ENCODE measurements at places on chromosomes 12 and 14.
A peak's percentile ranks its signal among the peaks of the same experiment; 100 is the strongest.

GRCh38 chr12:113469224-113469948 lies 2.3 kb downstream of the LHX5 start:
- DNase-seq = no peak

DNA sequence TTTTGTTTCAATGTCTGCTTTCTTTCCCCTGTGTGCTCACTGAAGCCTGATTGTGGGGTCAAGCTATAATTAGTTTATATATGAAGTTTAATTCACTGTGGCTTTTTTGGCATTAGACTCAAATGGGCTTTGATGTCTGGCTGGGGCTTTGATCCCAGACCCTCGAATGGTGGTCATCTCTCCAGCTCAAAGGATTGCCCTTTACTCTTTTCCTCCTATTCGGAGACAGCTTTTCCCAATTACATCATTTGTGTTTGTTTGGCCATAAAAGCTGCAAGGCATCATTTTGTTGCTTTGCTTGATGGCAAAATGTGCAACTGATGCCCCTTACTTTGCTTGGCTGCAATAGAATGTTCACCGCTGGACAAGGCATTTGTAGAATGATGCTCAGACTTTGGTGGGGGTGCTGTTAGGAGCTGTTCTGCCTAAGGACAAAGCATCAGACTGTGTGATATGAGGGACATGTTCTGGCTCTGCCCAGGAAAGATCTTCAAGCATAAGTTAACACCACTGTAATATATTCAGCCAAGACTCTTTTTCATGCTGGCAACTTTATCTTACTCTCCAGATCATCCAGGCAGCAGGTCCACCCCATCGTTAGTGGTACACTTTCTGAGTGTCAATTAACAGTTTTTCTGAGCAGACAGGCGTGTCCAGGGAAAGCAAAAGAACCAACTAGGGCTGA lies 3.2 kb upstream of the DACT1 start:
- DNase-seq = no peak

GRCh38 chr14:101191721-101192660 lies 288.5 kb upstream of the RTL1 start:
- no peak for DNase-seq

DNA sequence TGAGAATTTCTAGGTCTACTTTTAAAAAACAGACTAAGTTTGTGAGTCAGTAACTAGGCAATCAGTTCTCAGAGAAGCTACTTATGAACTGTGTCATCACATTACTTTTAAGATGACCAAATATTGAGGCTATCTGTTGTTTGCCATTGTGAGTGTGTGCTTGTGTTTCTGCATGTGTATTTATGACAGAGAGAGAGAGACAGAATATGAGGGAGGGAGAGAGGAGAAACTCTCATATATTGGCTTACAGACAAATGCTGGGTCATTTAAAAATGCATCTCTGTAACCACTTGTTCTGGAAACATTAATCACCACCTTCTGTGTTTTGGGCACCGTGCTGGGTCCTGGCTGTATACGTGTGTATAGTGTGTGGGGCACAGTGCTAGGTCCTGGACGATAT lies 161.5 kb upstream of the FRMD6 start:
- no peak for DNase-seq

DNA sequence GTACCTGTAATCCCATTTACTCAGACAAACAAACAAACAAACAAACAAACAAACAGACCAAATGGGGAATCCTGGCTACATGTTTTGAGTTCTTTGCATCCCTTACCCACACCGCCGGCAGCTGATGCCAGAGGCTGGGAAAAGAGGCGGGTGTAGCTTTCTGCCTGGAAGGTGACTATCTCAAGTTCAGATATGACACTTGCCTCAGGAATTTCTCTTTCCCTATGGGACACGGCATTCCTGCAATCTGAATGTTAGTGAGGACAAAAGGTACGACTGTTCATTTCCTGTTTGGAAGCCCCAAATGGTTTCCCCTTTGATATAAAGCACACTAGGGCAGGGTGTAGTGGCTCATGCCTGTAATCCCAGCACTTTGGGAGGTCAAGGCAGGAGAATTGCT lies 2.9 kb downstream of the MYL2 start:
- no peak for DNase-seq

DNA sequence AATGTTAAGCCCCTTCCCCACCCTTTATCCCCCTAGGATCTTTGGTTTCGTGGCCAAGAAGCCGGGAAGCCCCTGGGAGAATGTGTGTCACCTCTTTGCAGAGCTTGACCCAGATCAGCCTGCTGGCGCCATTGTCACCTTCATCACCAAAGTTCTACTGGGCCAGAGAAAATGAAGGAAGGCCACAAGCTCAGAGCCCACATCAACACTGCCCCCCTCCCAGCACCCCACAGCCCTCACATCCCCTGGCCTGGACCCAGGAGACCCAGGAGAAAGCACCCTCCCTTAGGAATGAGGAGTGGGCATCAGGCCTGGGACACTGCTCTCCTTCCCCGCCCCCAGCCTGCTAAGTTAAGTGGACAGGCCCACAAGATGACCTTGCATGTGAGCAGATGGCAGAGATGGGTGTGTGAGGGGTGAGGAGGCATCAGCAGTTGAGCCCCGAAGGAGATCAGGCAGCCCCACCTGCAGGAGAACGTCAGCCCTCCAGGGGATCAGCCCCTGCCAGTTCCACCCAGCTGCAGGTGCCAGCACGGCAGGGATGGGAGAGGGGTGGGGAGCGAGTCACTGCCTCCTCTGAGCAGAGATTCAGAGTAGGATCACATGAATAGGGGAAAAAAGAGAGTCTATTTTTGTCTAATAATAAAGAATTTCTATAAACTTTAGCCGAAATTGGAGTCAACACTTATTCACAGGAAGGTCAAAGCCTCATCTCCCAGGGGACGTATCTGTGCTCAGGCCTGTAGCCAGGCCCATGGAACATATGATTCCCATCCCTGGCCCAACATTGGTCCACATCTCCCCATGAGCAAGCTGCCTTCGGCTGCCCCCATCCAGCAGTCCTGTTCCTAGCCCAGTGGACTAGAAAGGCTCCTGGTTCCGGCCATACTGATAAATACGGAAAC lies 14.1 kb downstream of the TNS2 start:
- DNase-seq = no peak

DNA sequence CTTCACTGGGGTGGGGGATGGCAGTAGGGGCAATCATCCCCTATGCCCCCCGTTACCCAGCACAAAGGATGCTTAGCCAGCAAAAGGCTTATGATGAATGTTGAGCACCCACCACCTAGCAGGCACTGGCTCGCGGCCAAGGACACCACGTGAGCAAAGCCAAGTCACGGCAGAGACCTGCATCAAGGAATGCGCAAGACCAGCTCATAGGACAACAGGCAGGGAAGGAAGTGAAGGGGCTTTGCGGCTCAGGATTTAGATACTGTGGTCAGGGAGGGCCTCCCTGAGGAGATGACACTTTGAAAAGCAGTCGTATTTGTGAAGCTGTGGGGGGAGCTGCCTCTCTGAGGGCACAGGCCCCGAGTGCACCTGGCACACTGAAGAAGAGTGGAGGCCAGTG lies 32.8 kb downstream of the SH2B3 start:
- DNase-seq = peak; percentile 44

GRCh38 chr12:110431957-110432587 lies 18.1 kb downstream of the ARPC3 start:
- DNase-seq = no peak

DNA sequence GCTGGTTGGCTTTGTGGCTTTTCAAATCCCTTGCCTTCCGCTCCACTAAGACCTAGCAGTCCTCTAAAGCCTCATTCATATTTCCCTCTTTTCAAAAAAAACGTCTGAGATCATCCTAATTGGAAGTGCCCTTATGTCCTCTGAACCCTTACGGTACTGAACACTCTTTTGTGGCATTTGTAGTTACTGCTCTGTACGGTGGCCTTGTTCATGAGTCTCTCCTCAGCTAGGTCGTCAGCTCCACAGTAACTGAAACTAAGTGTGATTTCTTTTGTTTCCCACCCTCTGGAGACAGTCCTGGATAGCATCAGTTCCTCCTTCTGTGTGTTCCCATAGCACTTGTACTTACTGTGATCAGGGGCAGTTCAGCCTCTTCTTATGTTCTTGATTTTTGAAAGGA lies 49.7 kb downstream of the DAAM1 start:
- DNase-seq = no peak

DNA sequence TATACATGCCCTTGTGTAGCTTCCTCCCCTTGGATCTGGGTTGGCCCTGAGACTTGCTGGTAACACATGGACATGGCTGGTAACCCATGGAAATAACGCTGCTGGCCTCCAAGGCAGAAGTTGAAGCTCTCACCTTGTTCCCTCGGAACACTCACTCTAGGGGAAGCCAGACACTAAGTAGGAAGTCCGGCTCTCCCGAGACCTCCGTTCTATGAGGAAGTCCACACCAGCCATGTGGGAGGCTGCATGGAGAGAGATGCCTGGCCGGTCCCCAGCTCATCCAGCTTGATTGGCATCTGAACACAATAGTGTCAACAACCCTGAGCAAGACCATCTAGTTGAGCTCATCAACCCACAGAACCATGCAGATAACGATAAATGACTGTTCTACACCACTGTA lies 39.7 kb upstream of the VRK1 start:
- no peak for DNase-seq

DNA sequence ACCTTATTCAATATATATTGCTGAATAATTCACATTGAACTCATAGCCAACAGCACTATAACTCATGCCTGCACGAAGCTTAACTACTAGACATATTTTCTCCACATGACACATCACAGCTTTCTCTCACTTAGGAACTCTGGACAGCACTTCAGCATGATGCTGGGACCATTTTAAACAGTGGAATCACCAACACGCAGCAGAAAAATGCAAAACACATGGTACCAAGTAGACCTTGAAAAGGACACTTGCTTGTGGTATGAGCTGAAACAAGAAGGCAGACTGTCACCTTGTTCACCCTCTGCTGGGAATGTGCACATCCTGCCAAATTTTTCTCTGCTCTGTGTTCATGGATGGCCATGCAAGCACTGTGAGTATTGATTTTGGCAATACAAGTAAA lies 34.8 kb upstream of the CD9 start:
- no peak for DNase-seq

- DNase-seq = no peak
Measured at GRCh38 chr12:18810537-18811253, 72.8 kb downstream of the CAPZA3 start.

DNA sequence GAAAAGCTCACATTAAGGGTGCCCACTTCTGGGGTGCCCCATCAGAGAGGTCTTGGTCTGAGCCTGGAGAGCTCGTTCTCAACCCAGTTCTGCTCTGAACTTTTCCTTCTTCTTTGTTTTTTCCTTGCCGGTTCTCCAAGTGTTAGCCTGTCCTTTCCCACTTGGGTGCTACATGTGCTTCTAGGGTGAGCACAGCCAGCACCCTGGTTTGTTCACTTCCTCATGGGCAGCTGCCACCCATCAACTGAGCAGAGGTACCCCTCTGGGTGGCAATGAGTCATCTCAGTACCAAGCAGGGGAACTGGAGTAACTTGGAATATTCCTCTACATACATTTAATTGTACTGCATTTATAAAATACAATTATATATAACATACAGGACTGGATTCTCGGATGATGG lies 3.9 kb upstream of the SYNE3 start:
- no peak for DNase-seq

DNA sequence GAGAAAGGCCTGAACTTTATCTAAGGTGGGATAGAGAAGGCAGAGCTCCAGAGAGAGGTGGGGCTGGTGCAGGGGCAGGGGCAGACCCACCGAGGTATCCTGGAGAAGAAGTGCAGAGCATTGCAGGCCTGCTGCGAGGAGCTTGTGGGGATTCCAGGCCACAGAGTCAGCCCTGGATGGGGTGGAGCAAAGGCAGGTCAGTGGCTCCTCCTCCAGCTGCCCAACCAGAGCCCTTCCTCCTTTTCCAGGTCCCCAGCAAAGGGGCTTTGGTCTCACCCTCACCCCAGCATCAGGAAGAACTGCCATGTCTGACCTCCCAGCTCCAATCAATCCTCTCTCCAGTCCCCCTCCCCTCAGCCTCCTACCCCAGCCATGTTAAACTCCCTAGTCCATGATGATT lies 19.8 kb upstream of the ZNF740 start:
- DNase-seq = no peak

GRCh38 chr14:61219673-61220072 lies 61.5 kb downstream of the TMEM30B start:
- no peak for DNase-seq

DNA sequence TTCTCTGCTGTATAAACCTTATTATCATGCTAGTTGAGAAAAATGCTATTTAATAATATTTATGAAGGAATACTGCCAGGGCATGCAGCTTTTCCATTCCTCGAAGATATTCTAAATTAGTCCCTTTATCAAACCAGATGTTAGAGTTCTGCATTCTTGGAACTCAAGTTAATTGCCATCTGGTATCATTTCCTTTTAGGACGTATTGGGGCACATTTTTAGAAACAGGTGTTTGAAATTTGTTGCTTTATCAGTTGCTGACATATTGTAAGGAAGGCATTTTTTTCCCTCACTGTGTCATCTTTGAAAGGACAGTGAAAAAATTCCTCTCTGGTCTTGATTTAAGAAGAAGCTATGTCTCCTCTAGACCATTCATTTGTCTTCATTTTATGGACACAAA lies 471.2 kb upstream of the PRICKLE1 start:
- no peak for DNase-seq

DNA sequence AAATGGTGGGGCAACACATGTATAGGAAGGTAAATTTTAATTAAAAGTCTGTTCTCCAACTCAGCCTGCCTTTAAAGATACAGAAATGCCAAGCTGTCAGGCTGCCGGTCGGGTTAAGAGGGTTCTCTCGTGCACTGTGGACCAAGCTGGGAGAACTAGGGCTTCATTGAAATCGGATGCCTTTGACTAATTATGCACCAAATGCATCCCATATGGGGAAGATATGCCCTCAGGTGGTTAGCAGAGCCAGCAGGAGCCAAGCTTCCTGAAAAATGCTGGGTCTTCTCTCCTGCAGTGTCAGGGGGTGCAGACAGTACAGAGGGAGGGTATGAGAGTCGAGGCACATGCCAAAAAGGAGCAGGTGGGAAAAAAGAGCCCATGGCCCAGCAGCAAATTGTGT lies 236.1 kb downstream of the CACNA1C start:
- no peak for DNase-seq

- no peak for DNase-seq
Measured at GRCh38 chr12:117994551-117995438, 21.7 kb upstream of the RFC5 start.

All from stimulated activated CD4-positive, alpha-beta T cell treated with anti-CD3 and anti-CD28 coated beads, Interleukin-4, amount 100 ng/mL, for 4 hours (primary cell).